ENCODE measurements at places on chromosomes 2 and 18. TPM values are rescaled to one million over a fixed set of nuclear protein-coding genes. Genes with fewer than 3 reads are reported as not detected.

The CFC1 gene
- total RNA-seq = not detected

The RETSAT gene
- 28.8 TPM for total RNA-seq

The DYSF gene
- total RNA-seq = 6.7 TPM

The GAL3ST2 gene
- total RNA-seq = 0.22 TPM

The DUSP2 gene
- 50.2 TPM for total RNA-seq

DNA sequence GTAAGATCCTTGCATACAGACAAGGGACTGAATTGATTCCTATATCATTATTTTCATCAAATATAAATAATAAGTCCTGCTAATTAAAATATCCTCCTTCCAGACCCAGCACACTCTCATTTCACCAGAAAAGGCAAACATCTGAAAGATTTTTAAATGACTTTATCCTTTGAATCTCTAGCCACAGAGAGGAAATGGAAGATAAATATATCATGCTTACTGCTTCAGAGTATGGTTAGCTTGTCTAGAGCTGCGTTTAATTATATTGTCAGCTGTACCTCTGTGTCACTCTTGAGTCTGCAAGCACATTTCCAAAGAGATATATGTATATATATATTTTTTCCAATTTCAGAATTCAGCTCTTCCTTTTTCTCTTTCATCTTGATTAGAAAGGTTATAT, 232.7 kb downstream of the TRIB2 start:
- peaks cover 21% of the 10 kb centered on the region for H3K4me1 ChIP-seq
- peaks cover 28% of the 10 kb centered on the region for H3K27me3 ChIP-seq
- H3K4me3 ChIP-seq = no peak overlapping the region
- H3K27ac ChIP-seq = no peak overlapping the region

DNA sequence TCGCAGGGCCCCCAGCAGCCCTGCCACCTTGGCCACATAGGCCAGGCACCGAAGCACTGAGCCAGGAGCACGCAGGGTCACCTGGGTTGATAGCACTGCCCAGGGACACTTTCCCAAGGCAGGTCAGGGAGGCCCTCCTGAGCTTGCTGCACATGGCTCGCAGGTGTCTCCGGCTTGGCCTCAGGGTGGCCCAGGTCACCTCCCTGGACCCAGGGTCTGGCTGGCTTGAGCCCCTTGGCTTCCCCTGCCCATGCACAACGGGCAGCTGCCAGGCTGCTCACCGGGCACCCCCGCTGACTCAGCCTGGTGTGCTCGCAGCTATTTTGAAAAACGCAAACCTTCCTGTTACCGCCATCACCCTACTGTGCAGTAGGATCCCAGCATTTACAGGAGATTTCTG, 502.3 kb downstream of the EIPR1 start:
- no peaks in the 10 kb centered on the region for H3K27me3 ChIP-seq
- no peaks in the 10 kb centered on the region for H3K36me3 ChIP-seq
- H3K4me3 ChIP-seq = no peak overlapping the region

DNA sequence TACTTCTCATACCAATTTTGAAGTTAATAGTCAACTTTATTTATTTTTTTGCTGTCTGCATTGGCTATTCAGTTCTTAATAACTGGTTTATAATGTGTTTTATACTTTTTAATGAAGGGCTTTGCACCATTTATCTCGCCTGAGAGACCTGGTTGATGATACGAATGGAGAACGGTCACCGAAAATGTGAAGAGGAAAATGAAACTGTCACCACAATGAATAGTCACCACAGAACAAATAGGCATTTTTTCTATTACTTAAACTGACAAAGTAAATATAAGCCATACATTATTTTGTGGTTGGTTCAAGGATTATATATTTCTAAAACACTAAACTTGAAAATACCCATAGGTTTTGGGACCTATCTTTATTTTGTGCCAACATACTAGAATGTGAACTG, 20.4 kb downstream of the C18orf54 start:
- H3K4me1 ChIP-seq = no peaks in the 10 kb centered on the region
- no peaks in the 10 kb centered on the region for H3K27me3 ChIP-seq
- no peak overlapping the region for H3K27ac ChIP-seq
- no peak overlapping the region for H3K4me3 ChIP-seq

DNA sequence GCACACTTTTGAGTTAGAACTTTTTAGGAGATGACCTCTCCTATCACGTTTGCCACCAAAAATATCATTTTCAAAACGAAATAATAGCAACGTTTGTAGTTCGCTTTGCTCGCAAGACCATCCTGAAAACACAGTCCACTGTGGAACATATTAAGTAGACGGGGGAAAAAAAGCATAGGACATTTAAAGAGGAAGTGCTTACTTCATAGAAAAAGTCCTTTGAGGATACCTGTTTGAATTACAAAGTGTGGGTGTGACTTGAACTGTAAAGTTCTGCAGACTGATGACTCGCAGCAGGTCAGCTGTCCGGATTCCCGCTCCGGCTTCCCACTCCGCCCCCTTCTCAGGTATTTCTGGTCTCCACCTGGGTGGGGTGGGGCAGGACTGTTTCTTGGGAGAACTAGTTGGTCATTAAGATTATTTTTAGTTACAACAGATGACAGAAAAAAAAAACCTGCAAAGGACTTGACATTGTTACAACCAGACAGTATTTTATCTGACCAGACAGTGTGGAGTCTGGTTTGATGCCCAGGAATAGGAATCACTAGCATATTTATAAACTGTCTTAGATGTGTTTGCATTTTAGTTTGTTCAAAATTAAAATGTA, 13.3 kb downstream of the CNOT11 start:
- no peak overlapping the region for H3K4me3 ChIP-seq
- no peak for DNase-seq
- H3K27ac ChIP-seq = no peak overlapping the region
- peaks cover 41% of the 10 kb centered on the region for H3K4me1 ChIP-seq

DNA sequence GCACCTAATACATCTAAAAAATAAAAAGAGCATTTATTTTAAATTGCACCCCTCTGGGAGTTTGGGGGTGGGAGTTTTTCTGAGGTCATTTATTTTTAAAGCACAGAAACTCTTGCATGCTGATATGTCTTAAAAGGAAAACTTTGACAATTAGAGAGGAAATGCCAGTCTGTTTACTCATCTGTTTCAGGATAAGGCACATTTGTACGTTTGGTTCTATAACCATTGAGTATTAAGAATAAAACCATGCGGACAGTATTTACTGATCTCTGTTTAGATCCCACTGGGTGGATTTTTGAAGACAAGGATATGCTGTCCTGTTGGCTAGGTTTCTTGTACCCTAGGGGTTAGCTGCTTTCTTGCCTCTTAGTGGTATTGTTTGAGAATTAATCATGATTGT, 122.9 kb downstream of the TANC1 start:
- no peaks in the 10 kb centered on the region for H3K27me3 ChIP-seq
- H3K36me3 ChIP-seq = peaks cover 4% of the 10 kb centered on the region
- peaks cover 47% of the 10 kb centered on the region for H3K4me1 ChIP-seq

DNA sequence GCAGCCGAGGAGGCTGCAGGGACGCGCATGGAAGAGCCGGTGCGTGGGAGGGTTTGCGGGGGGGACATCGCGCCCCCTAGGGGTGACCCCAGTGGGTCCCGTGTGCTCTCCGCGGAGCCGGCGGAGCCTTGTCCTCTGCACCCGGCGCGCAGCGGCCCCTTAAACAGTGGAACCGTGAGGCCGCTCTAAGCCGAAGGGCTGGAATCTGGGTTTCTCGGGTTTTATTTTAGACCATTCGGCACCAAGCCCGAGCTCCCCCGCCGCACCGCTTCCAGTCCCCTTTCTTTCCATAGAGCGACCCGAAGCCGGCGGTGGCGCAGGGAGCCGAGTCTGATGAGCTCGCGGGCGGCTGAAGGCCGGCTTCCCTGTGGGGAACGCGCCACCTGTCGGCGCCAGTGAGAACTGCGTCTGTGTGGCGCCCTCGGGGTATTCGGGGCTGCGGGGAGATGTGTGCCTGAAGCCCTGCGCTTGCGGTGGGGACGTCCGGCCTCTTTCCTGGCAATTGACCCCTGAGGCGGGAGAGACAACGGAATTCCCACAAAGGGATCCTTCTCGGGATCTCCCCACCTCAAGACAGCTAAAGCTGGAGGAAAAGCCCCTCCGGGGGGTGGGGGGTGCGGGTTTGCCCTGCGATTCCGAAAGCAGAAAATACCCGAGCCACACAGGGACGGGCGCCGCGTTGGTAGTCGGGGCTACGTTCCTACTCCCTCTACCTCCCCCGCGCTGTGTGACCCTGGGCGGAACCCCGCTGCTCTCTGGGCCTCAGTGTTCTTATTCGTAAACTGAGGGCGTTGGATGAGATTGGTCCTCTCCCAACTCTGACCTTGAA, 8.2 kb upstream of the EN1 start:
- H3K27me3 ChIP-seq = peaks cover 89% of the 10 kb centered on the region
- H3K27ac ChIP-seq = no peak overlapping the region
- DNase-seq = peak; percentile 91

DNA sequence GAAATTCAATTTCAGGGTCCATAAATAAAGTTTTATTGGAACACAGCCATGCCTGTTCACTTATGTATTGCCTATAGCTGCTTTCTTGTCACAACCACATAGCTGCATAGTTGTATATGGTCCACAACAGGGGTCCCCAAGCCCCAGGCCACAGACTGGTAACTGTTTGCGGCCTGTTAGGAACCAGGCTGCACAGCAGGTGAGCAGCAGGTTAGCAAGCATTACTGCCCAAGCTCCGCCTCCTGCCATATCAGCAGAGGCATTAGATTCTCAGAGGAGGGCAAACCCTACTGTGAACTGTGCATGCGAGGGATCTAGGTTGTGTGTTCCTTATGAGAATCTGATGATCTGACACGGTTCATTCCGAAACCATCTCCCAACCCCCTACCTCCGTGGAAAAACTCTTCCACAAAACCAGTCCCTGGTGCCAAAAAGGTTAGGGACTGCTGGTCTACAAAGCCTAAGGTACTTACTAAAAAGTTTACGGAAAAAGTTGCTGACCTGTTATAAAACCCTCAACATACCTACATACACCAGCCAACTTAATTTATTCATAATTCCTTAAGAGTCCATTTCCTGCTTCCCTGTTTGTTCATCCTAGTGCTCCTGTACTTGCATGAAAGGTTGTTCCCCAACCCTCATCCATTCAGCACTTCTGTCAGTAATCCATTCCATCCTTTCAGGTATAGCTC, 40.1 kb downstream of the NDUFAF7 start:
- no peak overlapping the region for H3K27ac ChIP-seq
- no peak overlapping the region for H3K4me3 ChIP-seq
- no peak for DNase-seq
- peaks cover 2% of the 10 kb centered on the region for H3K4me1 ChIP-seq
- peaks cover 17% of the 10 kb centered on the region for H3K36me3 ChIP-seq

GRCh38 chr2:234643407-234643806, 146.5 kb upstream of the ARL4C start:
- no peaks in the 10 kb centered on the region for H3K36me3 ChIP-seq
- H3K4me1 ChIP-seq = no peaks in the 10 kb centered on the region
- no peak for DNase-seq
- H3K27me3 ChIP-seq = peaks cover 4% of the 10 kb centered on the region
- H3K27ac ChIP-seq = no peak overlapping the region
- no peak overlapping the region for H3K4me3 ChIP-seq

- no peak overlapping the region for H3K27ac ChIP-seq
- H3K36me3 ChIP-seq = peaks cover 39% of the 10 kb centered on the region
- H3K4me1 ChIP-seq = peaks cover 14% of the 10 kb centered on the region
- no peak for DNase-seq
- no peak overlapping the region for H3K4me3 ChIP-seq
Observed at GRCh38 chr2:218508299-218508698, 59.9 kb downstream of the USP37 start.

GRCh38 chr18:28469946-28470345, 293.0 kb upstream of the CDH2 start:
- H3K4me1 ChIP-seq = no peaks in the 10 kb centered on the region
- DNase-seq = no peak
- H3K4me3 ChIP-seq = no peak overlapping the region
- no peaks in the 10 kb centered on the region for H3K36me3 ChIP-seq
- no peaks in the 10 kb centered on the region for H3K27me3 ChIP-seq
- no peak overlapping the region for H3K27ac ChIP-seq

DNA sequence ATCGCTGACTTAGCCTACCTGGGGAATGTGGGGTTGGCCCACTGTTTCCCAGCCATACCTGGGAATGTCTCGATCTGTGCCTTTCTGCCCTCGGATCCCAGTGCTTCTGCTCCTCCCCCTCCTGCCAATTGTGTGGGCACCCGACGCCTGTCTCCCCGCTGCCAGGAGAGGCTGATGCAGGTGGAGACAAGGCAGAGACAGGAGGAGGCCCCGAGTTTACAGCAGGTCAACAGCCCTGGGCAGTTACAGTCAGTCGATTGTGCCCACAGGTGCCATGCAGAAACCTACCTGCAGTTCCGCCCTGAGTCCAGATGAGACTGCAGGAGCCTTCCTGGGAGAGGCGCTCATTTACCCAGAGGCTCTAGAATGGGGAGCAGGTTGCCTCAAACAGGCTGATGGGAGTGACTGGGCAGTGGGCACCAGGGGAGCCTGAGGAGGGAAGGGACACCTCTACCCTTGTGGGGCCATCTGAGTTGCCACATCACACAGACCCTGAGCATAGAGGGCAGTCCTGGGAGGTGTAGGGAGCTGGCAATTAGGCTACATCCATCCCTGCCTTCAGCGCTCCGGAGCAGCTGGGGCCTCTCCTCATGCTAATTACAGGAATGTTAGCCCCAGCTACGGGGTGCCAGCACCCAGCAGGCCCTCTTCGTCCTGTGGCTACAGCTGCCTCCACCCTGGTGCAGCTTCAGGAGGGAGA, 300.1 kb downstream of the NDUFA10 start:
- no peak overlapping the region for H3K27ac ChIP-seq
- H3K36me3 ChIP-seq = no peaks in the 10 kb centered on the region
- H3K4me1 ChIP-seq = no peaks in the 10 kb centered on the region
- DNase-seq = peak; percentile 12

DNA sequence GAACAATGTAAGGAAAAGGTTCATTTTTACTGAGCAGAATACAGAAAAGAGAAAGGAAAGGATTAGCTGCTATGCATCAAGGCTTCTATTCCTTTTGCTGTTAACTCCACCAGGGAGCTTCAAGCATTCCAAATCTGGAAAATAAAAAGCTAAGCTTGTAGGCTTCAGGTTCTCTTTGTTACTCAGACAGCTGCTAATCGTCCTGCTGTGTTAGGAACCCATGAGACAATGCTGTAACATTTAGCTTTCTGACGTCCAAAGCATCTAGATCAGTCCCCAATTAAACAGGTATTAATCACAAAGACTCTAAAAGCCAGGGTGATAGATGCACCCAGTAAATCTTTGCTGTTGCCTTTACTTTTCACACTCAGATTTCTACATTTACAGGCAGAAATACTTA, 103.8 kb downstream of the EPHA4 start:
- peaks cover 5% of the 10 kb centered on the region for H3K4me1 ChIP-seq
- H3K36me3 ChIP-seq = no peaks in the 10 kb centered on the region
- H3K4me3 ChIP-seq = no peak overlapping the region
- DNase-seq = no peak
